Vagina (tissue), 2 donors: ENCODE measurements at places on chromosomes 1 and 21. TPM values are rescaled to one million over a fixed set of nuclear protein-coding genes. Genes with fewer than 3 reads are reported as not detected.

OR2M5 gene
- total RNA-seq: not detected

CENPS gene
- 1.2 TPM for total RNA-seq

SMCP gene
- not detected for total RNA-seq

PDPN gene
- 43.7 TPM for total RNA-seq

HSPA6 gene
- total RNA-seq: 0.98 TPM

SH2D2A gene
- total RNA-seq: 4.9 TPM

TDRD5 gene
- total RNA-seq: not detected

BRINP3 gene
- total RNA-seq: not detected

CR1 gene
- 2.5 TPM for total RNA-seq

MRAP gene
- total RNA-seq: 3.9 TPM

GRCh38 chr1:112357467-112357866, 38.5 kb upstream of the CTTNBP2NL start:
- no peak for DNase-seq
- no peak overlapping the region for H3K4me3 ChIP-seq

GRCh38 chr1:204344665-204345355, 14.9 kb downstream of the PLEKHA6 start:
- H3K4me3 ChIP-seq: no peak overlapping the region
- peaks cover 18% of the 10 kb centered on the region for H3K4me1 ChIP-seq
- H3K27ac ChIP-seq: no peak overlapping the region
- DNase-seq: no peak
- H3K27me3 ChIP-seq: no peaks in the 10 kb centered on the region

GRCh38 chr21:32483293-32483595, 70.7 kb downstream of the EVA1C start:
- no peak overlapping the region for H3K27ac ChIP-seq
- DNase-seq: no peak
- H3K4me3 ChIP-seq: no peak overlapping the region
- H3K4me1 ChIP-seq: peaks cover 9% of the 10 kb centered on the region
- no peaks in the 10 kb centered on the region for H3K27me3 ChIP-seq

DNA sequence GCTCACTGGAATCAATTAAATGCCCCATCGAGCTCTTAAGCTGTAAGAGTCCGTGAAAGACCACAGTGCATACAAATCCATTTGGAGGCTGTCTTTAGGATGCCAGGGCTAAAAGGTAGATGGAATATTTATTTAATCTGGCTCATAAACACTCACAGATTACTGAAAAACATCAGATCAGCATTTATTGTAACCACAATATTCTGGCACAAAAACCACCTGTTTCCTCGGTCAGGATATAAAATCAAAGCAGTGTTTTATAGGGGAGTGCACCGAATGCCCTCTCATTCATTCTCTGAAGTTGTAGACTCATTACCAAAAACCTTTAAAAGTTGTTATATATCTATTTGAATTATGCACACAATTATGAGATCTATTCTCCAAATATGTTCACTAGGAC, 500.9 kb downstream of the NEGR1 start:
- no peak overlapping the region for H3K27ac ChIP-seq
- H3K4me3 ChIP-seq: no peak overlapping the region
- no peaks in the 10 kb centered on the region for H3K27me3 ChIP-seq

GRCh38 chr1:201217851-201218250, 27.2 kb downstream of the IGFN1 start:
- no peaks in the 10 kb centered on the region for H3K27me3 ChIP-seq
- H3K4me3 ChIP-seq: no peak overlapping the region
- DNase-seq: no peak
- H3K27ac ChIP-seq: no peak overlapping the region
- H3K36me3 ChIP-seq: no peaks in the 10 kb centered on the region

- no peak overlapping the region for H3K27ac ChIP-seq
- H3K4me3 ChIP-seq: no peak overlapping the region
- H3K4me1 ChIP-seq: no peaks in the 10 kb centered on the region
- H3K36me3 ChIP-seq: no peaks in the 10 kb centered on the region
- no peak for DNase-seq
Measured at GRCh38 chr1:208909011-208909984, 665.1 kb upstream of the PLXNA2 start.

DNA sequence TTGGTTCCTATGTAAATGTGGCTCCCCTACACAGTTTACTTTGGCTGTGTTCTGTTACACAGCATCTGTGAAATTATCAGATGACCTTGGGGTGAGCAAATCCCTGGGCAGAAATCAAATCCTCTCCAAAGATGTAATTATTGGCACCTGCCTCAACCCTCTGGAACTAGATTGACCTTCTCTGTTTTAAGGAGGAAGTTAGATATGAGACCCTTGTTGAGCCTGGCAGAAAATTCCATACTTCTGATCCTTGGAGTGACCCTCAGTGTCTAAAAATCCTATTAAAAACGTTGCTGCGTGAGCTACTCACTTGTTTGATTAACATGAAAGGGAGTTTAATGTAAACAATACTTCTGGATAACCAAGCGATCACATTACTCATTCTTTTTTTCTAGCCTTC, 122.0 kb downstream of the CLIC6 start:
- DNase-seq: no peak
- H3K36me3 ChIP-seq: no peaks in the 10 kb centered on the region
- H3K4me1 ChIP-seq: peaks cover 17% of the 10 kb centered on the region
- H3K4me3 ChIP-seq: no peak overlapping the region

DNA sequence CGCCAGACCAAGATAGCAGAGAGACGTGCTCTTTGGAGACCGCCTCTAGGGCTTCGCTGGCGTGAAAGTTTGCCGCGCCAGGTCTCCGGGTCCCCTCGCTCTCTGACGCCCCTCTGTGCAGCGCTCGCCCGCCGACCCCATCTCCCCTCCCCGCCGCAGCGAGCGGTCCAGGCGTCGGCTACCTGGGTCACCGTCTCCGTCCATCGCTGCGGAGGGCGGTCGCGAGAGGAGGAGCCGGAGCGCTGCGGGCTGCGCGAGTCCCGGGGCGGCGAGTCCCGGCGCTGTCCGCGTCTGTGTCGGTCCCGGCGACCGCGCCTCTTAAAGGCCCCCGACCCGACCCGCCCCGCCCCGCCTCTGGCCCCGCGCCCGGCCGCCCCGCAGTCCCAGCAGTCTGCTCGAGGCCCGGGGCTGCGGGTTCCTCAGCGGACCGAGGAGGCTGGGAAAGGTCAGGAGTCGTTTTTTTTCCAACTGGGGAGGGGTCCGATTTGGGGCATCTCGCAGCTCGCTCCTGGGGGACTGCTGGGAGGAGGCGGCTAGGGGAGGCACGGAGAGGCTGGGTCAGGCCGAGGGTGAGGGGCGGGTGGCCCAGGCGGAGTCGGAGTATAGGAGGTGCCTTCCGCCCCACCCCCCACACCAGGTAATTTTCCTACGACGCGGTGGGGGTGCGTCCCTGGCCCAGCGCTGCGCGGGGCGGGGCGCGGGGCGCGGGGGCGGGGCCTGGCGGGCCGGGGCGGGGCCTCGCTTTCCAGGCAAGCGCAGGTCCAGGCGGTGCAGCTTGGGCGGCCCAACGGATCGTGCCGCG, at the start of the genes FBXO2 and FBXO44:
Gene FBXO2 (minus strand): TSS at position 293 of the 802 bp plus-strand sequence. CDS start 89 bp downstream, at position 204.
Gene FBXO44 (plus strand): TSS at position 741 of the 802 bp plus-strand sequence. CDS start 959 bp downstream, outside the sequence.
- H3K27ac ChIP-seq: peak within 1 kb of the TSS; percentile 82
- peaks cover 38% of the 10 kb centered on the region for H3K4me1 ChIP-seq
- peaks cover 9% of the 10 kb centered on the region for H3K27me3 ChIP-seq
- no peaks in the 10 kb centered on the region for H3K36me3 ChIP-seq

GRCh38 chr1:77516106-77516505, 166.4 kb downstream of the ZZZ3 start:
- no peaks in the 10 kb centered on the region for H3K27me3 ChIP-seq
- peaks cover 17% of the 10 kb centered on the region for H3K4me1 ChIP-seq
- H3K27ac ChIP-seq: no peak overlapping the region

- H3K27me3 ChIP-seq: no peaks in the 10 kb centered on the region
- H3K4me3 ChIP-seq: no peak overlapping the region
- H3K36me3 ChIP-seq: peaks cover 3% of the 10 kb centered on the region
- no peak for DNase-seq
- H3K27ac ChIP-seq: no peak overlapping the region
- peaks cover 35% of the 10 kb centered on the region for H3K4me1 ChIP-seq
Measured at GRCh38 chr1:32647308-32648134, 2.8 kb downstream of the ZBTB8OS start.

GRCh38 chr1:178458203-178458602, 38.6 kb downstream of the CLEC20A start:
- DNase-seq: no peak
- H3K4me3 ChIP-seq: no peak overlapping the region
- no peaks in the 10 kb centered on the region for H3K36me3 ChIP-seq

DNA sequence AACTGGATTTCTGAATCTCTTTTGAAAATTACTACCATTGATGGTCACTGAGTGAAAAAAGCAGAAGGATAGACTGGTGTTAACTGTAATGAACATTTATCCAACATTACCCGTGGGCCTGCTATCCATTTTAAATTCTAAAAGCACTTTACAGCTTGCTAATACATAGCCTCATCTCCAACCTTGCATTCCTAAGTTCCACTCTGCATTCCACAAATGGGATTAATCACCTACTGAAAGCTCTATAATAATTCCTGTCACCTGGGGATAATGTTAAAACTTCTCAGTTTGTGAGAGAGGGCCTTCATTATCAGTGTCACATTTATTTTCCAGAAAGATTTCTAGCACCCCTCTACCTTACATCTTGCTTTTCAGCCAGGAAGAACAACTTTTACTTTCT, 38.2 kb downstream of the PTPRC start:
- no peaks in the 10 kb centered on the region for H3K4me1 ChIP-seq
- no peaks in the 10 kb centered on the region for H3K27me3 ChIP-seq

GRCh38 chr21:37800057-37800455, 116.2 kb downstream of the KCNJ6 start:
- no peaks in the 10 kb centered on the region for H3K36me3 ChIP-seq
- no peak for DNase-seq
- H3K4me3 ChIP-seq: no peak overlapping the region

DNA sequence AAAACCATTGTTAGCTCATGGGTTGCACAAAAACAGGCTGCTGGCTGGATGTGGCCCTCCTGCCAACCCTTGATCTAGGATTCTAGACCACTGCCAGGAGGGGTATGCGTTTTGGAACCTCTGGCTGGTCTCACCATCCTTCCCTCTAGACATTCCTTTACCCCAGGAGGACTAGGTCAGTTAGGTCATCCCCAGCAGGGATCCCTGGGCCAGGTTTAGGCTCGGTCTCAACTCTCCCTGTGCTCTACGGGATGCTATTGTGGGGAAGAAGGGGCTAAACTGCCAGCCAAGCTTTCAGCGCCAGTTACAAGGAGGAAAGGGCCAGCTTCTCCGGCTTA, 22.7 kb downstream of the SLC2A1 start:
- H3K27me3 ChIP-seq: no peaks in the 10 kb centered on the region
- peak overlapping the region; percentile 62 for H3K27ac ChIP-seq
- H3K4me3 ChIP-seq: no peak overlapping the region
- DNase-seq: no peak

DNA sequence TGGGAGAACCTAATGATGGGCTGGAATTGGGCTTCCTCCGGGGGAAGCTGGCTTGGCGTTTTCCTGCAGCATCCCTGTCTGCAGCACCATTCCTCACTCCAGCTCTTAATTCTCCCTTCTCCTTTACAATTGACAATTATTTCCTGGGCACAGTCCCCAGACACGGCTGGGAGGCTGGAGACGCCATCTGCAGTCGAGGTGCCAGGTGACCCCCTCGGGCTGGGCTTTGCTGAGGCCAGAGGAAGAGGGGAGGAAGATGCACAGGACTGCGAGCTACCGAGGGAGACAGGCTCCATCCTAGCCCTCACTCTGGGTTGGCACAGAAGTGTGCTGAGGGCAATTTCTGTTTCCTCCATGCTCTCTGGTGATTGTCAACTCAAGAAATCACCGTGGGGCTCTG, 453.8 kb downstream of the PTPRU start:
- DNase-seq: no peak
- no peak overlapping the region for H3K27ac ChIP-seq
- H3K4me3 ChIP-seq: no peak overlapping the region
- H3K36me3 ChIP-seq: no peaks in the 10 kb centered on the region
- H3K27me3 ChIP-seq: peaks cover 4% of the 10 kb centered on the region

- H3K27ac ChIP-seq: no peak overlapping the region
- H3K4me3 ChIP-seq: no peak overlapping the region
- no peak for DNase-seq
- no peaks in the 10 kb centered on the region for H3K27me3 ChIP-seq
Measured at GRCh38 chr1:90509225-90510048, 207.7 kb downstream of the BARHL2 start.

- no peak overlapping the region for H3K4me3 ChIP-seq
- no peaks in the 10 kb centered on the region for H3K36me3 ChIP-seq
- H3K27me3 ChIP-seq: no peaks in the 10 kb centered on the region
- no peak overlapping the region for H3K27ac ChIP-seq
- DNase-seq: peak; percentile 56
- H3K4me1 ChIP-seq: no peaks in the 10 kb centered on the region
Measured at GRCh38 chr1:30371179-30371788, 352.1 kb downstream of the MATN1 start.

- H3K4me1 ChIP-seq: peaks cover 11% of the 10 kb centered on the region
- H3K27me3 ChIP-seq: no peaks in the 10 kb centered on the region
- no peak overlapping the region for H3K4me3 ChIP-seq
Measured at GRCh38 chr1:115757326-115757725, 11.2 kb downstream of the CASQ2 start.
